ENCODE measurements at places on chromosomes 16 and 17.
A peak's percentile ranks its signal among the peaks of the same experiment; 100 is the strongest.

GRCh38 chr17:34076743-34077631, 178.1 kb upstream of the CCL2 start:
- DNase-seq, result no peak

GRCh38 chr17:77286641-77287431, 146.1 kb downstream of the SEC14L1 start:
- DNase-seq, result no peak

GRCh38 chr17:4161967-4162305, 18.9 kb downstream of the CYB5D2 start:
- DNase-seq, result no peak

- no peak for DNase-seq
Measured at GRCh38 chr16:31143011-31143693, 6.7 kb downstream of the PRSS36 start.

GRCh38 chr16:11004351-11004750, 60.0 kb downstream of the CLEC16A start:
- no peak for DNase-seq

- no peak for DNase-seq
Measured at GRCh38 chr17:74704544-74704943, 8.2 kb downstream of the CD300LF start.

GRCh38 chr17:17305281-17305801, 2.2 kb downstream of the NT5M start:
- peak; percentile 18 for DNase-seq

- peak; percentile 59 for DNase-seq
Measured at GRCh38 chr16:68331879-68332410, 21.1 kb downstream of the PRMT7 start.

- no peak for DNase-seq
Measured at GRCh38 chr17:75041656-75042280, 5.0 kb downstream of the ATP5PD start.

- DNase-seq, result peak; percentile 83
Measured at GRCh38 chr16:9096416-9096952, 5.0 kb downstream of the HAPSTR1 start.

DNA sequence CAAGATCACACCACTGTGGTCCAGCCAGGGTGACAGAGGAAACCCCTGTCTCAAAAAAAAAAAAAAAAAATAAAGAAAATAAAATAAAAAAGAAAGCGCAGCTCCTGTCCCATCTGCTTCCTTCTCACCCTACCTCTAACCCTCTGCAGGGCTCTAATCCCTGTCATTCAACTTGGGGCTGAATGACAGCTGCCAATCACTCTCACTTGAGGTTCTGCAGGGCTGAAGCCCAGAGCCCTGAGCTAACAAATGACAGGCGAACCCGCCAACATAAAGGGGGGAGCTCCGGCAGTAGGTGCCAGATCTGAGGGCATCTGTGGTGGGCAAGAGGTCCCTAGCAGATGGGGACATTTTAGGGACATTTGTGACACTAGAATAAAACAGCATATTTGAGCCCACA, 44.3 kb downstream of the ENGASE start:
- DNase-seq, result no peak

All from trophoblast cell (in vitro differentiated cells and primary cell).